IMR-90 (cell line): ENCODE measurements at places on chromosomes 1 and 21. TPM values are rescaled to one million over a fixed set of nuclear protein-coding genes. Genes with fewer than 3 reads are reported as not detected.

The RIMKLA gene
- not detected in 2 replicates for total RNA-seq

The TNNI3K gene
- 0.28 and 0.90 TPM in 2 replicates for total RNA-seq

The HJV gene
- total RNA-seq, result not detected in 2 replicates

The CFAP45 gene
- 0.56 and 0.72 TPM in 2 replicates for total RNA-seq

The SPRR2E gene
- not detected in 2 replicates for total RNA-seq

DNA sequence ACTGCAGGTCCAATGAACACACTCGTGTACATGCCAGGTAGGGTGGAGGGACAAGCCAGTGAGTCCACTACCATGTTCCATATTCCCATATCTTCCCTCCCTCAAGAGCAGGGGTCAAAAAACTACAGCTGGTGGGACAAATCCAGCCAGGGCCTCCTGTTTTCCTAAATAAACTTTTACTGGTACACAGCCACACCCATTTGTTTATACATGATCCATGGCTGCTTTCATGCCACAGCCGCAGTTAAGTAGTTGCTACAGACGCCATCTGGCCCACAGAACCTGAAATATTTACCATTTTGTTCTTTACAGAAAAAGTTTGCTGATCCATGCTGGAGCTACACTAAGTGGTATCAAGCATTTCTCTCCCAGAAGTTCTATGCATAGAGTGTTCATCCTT is 42.4 kb downstream of the CASQ2 start:
- H3K4me1 ChIP-seq, result peaks cover 2% of the 10 kb centered on the region; the same call in 1 of the 2 replicates
- 0 out of 2 replicates have a peak, but pooled peaks cover 2% of the 10 kb centered on the region for H3K27me3 ChIP-seq
- no peak for DNase-seq
- H3K4me3 ChIP-seq, result no peak overlapping the region
- no peak overlapping the region for H3K27ac ChIP-seq

- no peak overlapping the region for H3K27ac ChIP-seq
- no peaks in the 10 kb centered on the region for H3K27me3 ChIP-seq
- no peak for DNase-seq
- no peaks in the 10 kb centered on the region for H3K4me1 ChIP-seq
- no peak overlapping the region for H3K4me3 ChIP-seq
Observed at GRCh38 chr1:103561643-103562395, 9.6 kb upstream of the AMY2B start.

DNA sequence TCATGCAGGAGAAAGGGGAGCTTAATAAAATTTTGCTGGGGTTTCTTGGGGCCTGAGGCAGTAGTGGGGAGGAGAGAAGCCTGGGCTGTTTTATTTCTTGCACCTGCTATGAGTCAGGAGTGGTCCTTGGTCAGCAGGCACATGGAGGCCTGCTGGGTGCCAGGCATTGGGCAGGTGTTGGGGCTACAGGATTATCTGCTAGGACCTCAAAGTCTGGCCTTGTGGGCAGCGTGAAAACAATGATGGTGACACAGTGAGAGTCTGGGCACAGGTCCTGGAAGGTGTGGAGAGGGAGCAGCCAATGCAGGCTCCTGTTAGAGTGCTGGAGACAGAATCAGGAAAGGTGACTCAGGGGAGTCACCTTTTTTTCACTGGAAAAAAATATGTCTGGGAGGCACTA is 17.2 kb downstream of the ROR1 start:
- H3K27me3 ChIP-seq, result no peaks in the 10 kb centered on the region
- no peak overlapping the region for H3K27ac ChIP-seq
- no peak for DNase-seq

DNA sequence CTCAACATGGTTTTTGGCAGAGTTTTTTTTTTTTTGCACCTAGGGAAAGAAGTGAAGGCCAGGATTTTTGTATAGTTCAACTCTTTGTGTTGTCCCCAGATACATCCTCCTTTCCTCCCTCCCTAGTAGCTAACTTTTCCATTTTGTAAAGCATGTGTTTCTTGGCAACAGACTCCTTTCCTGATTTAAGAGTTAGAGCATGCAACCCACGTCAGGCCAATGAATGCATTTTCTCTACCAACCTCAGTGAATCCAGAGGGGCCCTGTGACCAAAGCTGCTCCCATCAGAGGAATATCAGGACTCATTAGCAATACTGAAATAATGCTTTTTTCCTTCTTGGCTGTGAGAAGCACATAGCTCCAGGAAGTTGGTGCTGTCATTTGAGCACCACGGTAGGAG is 287.2 kb downstream of the LMO4 start:
- no peak for DNase-seq
- H3K36me3 ChIP-seq, result no peaks in the 10 kb centered on the region
- no peaks in the 10 kb centered on the region for H3K4me1 ChIP-seq
